Stimulated activated CD4-positive, alpha-beta T cell treated with anti-CD3 and anti-CD28 coated beads, Interleukin-1b, Interleukin-23, amount 100 ng/mL, for 24 hours (primary cell): ENCODE measurements at places on chromosomes 2 and 18.

GRCh38 chr2:95158891-95159619, 593 bp downstream of the ZNF514 start:
- no peak for DNase-seq

- no peak for DNase-seq
Observed at GRCh38 chr2:171762879-171763573, 75.8 kb downstream of the DYNC1I2 start.

DNA sequence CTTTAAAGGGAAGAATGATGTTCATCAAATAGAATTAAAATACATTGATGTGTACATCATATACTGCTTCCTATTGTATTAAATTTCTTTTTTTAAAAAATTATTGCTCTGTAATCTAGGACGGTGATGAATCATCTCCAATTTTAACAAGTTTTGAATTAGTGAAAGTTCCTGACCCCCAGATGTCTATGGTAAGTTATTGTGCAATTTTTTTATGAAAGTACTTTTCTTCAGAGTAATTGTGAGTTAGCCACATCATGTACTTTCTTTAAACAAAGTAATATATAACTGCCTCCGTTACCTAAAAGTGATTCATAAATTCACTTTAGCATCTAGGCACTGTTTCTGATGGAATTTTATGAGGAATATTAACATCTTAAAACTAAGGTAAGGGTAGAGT, 38.1 kb downstream of the PIK3C3 start:
- no peak for DNase-seq

DNA sequence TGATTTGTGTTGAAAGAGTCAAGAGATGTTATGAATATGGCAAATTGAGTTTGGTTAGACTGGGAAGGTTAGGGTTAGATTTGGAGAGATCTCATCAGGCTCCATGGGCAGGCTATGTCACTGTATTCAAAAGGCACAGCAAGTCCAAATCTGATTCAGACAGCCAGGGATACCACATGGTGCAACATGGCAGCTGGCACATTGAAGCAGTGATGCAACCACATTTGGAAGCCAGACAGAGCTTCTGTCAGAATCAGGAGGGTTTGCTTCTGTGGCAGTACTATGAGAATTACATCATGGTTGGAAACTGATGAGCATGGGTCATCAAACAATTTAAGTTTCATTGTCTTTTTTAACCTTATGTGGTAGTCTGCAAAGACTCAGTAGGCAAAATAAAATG, 772.2 kb downstream of the SUCLG1 start:
- no peak for DNase-seq

DNA sequence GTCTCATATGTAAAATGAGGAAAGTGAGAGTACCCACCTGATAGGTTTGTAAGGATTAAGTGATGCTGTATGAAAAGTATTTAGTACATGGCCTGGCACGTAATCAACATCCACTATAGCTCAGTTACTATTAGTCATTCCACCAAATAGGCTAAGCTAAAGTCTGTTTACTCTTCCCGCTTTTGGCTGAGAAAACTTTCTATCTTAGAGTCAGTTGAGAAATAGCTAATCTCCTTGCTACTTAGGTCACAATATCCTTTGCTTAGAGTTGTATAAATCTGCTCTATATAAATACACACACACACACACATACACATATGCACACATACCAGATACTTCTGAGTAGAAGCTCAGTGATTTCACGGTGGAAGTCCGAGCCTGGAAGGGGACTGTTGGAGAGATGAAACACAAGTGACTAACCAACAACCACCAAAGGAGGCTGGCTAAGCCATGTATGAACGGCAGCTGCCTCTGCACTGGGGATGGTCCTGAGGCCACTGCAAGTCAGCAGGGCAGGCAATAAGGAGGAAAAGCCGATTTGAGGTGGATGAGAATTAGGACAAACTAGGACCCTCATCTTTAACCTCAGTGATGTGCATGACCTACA, 104.6 kb upstream of the EPHA4 start:
- no peak for DNase-seq

DNA sequence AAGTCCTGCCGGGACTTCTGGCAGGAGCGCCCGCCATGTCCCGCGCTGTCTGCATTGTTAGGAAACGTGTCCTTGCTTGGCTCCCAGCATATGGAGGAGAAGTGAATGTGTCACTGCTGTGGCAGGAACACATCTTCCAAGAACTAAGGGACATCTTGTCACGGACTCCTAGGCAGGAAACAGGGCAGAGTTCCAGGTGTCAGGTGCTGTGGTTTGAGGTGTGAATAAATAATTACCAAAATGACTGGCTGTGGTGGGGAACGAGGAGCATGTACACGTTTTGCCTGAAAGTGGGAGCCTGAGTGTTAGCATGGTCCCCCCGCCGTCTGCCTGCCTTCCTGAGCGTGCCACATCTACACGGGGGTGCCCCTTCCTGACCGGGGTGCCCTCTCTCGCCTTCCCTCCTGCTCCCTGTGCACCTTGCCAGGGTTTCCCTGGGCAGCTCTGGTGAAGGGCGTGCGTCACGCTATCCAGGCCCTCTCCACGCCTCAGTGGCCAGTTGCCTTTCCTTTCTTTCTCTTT, 237.5 kb downstream of the LDLRAD4 start:
- DNase-seq: peak; percentile 32

DNA sequence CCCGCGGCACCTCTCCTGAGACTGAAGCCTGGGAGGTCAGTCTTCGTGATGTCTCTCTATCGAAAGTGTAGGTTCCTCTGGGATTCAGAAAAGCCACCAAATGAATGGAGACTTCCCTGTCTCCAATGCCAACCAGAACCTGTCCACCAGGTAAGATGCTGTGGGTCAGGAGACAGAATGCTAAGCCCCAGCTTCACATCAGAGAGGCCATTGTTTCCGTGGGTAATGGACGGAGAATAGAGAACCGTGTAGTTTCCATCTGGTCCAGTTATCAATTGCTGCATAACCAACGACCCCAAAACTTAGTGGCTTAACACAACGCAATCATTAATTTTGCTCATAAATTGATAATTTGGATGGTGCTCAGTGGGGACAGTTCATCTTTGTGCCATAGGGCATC, 93.5 kb downstream of the DDX1 start:
- DNase-seq: no peak

- no peak for DNase-seq
Observed at GRCh38 chr2:49753344-49753985, 599.1 kb upstream of the FSHR start.

DNA sequence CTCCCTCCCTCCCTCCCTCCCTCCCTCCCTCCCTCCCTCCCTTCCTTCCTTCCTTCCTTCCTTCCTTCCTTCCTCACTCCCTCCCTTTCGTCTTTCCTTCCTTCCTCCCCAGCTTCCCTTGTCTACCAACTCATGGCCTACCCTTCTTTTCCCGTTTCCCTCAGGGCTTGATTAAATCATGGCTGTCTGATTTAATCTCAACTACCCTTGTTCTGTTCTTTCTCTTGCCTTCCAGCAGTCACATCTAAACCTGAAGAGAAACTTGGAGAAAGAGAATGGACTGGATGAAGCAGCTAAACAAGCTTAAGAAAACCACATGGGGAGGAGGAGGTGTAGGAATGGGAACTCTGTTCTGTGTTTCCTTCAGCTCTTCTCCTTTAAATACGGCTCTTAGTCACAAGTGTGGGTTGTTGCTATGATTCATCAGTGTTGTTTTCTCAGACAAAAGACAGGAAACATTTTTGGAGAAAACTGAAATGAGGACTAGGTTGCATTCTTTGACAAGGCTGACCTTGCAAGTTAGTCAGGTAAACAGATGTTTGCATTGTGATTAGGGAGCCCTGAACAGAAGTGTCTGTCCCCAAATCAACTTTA, 177.9 kb downstream of the LRRTM1 start:
- DNase-seq: no peak

DNA sequence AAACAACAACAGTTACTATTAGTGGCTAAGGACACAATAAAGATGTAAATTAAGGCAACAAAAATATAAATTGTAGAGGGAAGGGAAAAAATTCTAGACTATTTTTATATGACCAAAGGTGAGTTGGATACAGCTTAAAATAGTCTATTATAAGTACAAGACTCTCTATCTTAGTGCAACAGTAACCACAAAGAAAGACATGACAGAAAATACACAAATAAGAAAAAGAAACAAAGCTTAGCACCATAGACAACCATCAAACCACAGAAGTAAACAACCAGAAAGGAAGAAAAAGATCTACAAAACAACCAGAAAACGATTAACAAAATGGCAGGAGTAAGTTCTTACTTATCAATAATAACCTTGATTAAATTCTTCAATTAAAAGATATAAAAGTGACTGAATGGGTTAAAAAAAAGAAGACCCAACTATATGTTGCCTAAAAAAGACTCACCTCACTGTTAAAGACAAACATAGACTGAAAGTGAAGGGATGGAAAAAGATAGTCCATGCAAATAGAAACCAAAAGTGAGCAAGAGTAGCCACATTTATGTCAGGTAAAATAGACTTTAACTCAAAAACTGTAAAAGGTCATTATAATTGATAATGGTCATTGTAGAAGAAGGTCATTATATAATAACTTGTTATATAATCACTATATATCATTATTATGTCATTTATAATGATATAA, 62.5 kb downstream of the USP40 start:
- DNase-seq: no peak

DNA sequence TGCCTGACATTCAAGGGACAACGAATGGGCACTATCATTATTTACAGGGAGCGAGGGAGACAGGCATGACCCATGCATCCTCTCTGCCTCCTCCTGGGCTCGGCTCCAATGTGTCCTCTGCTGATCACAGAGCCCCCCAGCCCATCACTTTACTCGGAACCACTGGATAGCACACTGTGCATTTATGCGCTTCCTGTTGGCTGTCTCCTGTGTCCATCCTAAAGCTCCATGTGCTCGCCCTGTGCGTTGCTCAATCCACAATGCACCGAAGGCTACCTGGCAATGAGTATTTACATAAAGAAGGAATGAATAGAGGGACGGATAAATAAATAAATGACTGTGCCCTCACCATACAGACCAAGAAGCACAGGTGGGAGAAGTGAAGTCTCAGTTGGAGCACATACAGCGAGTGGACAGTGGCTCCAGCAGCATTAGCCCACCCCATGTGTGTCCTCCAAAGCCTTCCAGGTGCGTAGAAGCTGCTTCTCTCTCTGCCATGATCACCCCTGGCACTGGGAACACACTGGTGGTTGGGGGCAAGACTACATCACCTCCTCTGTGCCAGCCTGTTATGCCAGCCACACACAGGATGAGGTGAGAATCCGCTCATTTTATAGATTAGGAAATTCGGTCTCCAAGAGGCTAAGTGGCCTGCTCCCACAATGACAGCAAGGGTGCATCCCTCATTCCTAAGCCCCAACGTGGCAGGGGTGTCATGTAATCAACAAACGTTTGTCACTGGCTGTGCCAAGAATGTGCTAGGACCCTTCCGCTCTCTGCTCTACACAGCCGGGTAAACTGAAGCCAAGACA, 2.3 kb upstream of the GDF7 start:
- DNase-seq: no peak

- DNase-seq: no peak
Observed at GRCh38 chr18:54626779-54627178, 35.7 kb downstream of the DYNAP start.

- no peak for DNase-seq
Observed at GRCh38 chr2:189702071-189702470, 27.6 kb downstream of the ANKAR start.

- DNase-seq: no peak
Observed at GRCh38 chr2:180033993-180034894, 27.1 kb upstream of the CWC22 start.

GRCh38 chr2:29963972-29964570, 42.7 kb upstream of the ALK start:
- no peak for DNase-seq

DNA sequence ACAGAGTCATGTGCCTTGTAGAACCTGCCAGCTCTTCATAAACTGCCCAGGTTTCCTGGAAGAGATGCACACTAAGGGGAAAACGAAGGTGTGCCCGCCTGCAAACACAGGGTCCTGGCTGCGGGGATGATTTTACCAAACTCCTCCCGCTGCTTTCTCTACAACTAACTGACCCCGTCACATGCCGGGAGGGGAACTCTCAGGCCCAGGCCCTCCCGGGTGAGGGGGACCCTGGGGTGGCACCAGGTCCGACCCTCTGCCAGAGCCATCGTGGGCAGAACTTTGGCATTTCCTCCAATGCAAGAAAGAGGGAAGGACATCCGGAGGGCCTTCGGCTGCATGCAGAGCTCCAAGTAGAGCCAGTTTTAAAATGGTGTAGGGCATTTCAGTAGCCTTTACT, 28.6 kb downstream of the CAPN13 start:
- no peak for DNase-seq

GRCh38 chr2:71718686-71719085, 265.3 kb downstream of the DYSF start:
- no peak for DNase-seq

DNA sequence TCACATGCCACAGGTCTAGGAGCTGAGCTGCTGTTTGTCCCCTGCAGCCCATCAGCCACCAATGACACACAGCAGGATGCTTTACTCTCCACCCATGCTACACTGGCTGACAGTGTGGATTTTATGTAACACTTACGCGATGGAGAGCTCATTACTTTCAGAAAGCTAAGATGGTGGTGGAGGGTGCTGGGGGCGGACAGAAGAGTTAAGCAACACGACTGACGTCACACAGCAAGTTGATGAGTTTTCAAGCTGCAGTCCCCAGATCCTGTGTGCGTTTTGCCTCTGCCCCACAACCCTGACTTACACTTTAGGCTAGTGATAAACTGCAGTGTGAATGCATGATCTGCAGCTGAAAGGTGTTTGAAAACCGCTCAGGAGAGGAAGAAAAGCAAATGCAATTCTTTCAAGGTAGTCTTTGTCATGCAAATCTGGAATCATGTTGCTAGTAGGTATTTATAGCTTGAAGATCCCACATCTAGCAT, 42.4 kb downstream of the MRPS5 start:
- no peak for DNase-seq

DNA sequence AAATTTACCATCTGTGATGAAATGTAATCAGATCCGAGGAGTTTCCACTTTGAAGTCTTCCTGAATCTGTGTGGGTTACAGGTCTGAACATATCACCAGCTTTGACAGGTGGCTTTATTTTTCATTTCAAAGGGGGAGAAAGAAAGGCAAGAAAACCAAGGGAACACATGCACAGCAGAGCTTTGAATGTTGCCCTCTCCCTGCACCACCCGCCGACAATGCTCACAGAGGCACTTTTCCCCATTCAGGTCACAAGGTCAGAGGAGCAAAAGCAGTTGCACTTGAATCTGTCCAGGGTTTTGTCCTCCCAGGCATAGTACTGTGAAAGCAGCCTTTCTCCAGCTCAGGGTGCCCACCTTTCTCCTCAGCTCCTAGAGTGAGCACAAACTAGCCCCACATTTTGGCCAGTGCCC, 130.2 kb downstream of the OSR1 start:
- DNase-seq: no peak

DNA sequence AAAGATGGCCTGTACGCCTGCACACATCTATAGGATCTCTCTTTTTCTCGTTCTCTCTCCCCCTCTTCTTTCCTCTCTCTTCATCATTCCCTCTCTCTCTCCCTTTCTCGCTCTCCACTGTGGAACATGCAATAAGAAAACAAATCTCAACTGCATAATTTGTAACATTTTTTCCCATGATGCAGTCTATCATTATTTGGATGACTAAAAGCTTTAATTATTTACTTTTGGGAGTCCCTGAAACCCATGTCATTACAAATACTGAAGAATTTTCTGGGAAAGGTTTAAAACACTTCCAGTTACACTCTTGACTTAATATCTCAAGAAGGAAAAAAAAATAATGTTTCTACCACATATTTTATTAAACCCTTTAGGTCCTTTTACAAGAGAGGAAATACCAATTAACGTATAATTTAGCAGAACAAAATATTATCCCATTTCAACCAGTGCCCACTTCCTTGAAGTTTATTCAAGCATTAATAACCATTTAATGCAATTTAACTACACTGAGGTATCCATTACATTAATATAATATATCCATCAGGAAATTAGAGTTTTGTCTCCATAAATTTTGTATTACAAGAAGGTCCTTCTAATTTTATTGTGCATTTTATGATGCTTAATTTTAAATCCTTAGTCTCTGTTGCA, 1615.2 kb upstream of the ACVR2A start:
- DNase-seq: no peak
